ENCODE measurements at places on chromosomes 5 and 9. TPM values are rescaled to one million over a fixed set of nuclear protein-coding genes. Genes with fewer than 3 reads are reported as not detected.

- no peak for DNase-seq
Observed at GRCh38 chr5:157284458-157285212, 18.7 kb downstream of the CYFIP2 start.

- DNase-seq = no peak
Observed at GRCh38 chr5:145345511-145346287, 489.4 kb downstream of the PRELID2 start.

PCDHA4 gene
- total RNA-seq = not detected

DNA sequence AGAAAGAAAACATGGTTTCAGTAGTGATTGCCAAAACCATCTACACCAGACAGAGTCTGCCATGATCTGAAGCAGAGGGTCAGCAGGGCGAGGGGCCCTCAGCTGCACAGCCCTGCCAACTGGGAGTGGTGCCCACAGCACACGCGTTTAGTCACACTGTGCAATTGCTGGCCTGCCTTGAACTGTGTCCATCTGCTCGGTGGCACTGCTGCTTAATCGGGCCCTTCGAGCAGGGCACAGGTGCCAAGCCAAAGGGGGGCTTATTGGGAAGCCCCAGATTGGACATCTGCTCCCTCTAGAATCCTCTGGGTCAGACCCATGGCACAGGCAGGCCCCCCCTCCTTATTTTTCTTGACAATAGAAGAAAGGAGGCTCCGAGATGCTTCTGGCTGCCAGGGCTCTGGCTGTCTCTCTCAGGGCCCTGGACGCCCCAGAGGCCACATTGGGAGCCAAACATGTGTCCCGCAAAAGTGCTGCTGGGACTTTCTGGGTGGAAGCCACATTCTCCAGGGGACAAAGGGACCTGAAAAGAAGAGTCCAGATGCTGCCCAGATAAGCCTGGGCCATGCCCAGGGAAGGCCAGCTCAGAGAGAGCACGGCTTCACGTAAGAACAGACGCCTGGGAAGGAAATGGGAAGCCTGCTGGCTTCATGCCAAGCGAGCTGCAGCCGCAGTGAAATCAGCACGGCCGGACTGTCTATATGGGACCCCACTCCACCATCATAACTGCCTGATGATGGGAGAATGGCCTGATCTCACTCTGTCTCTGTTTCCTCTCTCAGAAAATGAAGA is 349.2 kb downstream of the GADD45G start:
- no peak for DNase-seq

DNA sequence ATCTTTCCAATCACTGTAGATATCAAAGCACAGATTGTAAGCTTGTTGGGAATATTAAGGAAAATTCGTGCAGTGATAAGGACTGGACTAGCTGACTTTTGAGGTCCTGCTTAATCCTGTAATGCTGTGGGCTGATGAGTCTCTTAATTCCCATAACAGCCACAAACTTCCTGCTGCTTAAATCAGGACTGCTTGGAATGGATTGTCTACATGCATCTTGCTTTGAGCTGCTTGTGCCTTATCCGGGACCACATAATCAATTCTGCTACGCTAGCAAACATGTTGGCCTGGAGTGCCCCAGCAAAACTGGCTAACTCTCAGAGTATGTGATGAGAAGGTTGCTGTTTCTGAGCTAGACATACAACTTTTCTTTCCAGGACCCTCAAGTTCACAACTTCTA is 79.6 kb downstream of the SNCAIP start:
- DNase-seq = no peak

GRCh38 chr5:11212706-11213105 is 451.7 kb upstream of the DAP start:
- no peak for DNase-seq

ANKRD31 gene
- 0.15 TPM for total RNA-seq

- no peak for DNase-seq
Observed at GRCh38 chr5:116361171-116361967, 213.3 kb downstream of the SEMA6A start.
